ENCODE measurements at places on chromosomes 7 and 10.

GRCh38 chr7:3191548-3191947 lies 109.5 kb upstream of the SDK1 start:
- DNase-seq, result no peak

GRCh38 chr10:11388996-11389395 lies 222.5 kb downstream of the USP6NL start:
- no peak for DNase-seq

GRCh38 chr7:114364151-114364550 lies 50.5 kb upstream of the FOXP2 start:
- no peak for DNase-seq

- no peak for DNase-seq
Observed at GRCh38 chr10:33098951-33099663, 141.1 kb upstream of the ITGB1 start.

DNA sequence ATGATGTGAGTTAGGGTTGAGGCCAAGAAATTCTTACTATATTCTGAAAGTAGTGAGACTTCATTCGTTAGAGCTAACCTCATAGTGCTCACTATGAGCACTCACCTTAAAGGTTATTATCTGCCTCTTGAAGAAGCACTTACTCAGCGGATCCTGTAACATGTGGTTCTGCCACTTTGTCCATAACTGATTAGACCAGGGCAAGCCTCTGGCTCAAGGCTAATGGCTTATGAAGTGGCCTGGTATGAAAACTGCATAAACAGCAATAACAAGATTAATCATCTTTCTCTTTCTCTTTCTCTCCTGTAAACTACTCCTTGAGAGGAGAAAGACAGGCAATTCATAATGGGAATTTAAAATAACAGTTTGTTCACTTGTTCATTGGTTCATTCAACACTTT lies 82.8 kb downstream of the MAPK8 start:
- no peak for DNase-seq

GRCh38 chr10:43815181-43815885 lies 166.7 kb upstream of the ZNF32 start:
- no peak for DNase-seq

DNA sequence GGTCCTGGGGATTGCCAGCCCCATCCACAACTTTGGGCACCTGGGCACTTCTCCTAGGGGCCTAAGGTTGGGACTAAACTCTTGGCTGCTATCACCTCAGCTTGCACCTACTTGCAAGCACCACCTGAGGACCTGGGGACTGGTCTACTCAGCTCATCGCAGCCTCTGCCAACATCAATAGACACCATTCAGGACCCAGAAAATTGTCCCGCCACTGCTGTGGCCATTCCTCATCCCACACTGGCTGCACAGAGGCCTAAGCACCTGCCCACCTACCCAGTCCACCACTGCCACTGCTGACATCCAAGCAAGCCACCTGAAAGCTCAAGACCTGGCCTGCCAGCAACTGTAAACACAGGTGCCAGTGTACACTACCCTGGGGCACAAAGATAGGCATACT lies 234.1 kb downstream of the STK31 start:
- DNase-seq, result no peak

DNA sequence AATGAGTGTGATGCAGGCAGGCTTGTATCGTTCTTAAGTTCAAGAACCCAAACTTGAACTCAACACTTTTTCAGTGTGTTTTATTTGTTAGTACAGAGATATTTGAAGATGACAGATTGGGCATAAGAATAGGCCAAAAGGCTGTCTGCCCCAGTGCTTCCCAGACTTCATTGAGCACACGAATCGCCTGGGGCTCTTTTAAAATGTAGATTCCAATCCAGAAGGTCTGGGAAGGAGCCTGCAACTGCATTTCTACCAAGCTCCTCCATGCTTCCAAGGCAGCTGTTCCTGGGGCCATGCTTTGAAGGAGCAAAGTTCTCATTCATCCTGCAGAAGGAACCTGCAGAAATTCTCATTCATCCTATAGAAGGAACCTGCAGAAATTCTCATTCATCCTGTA lies 114.5 kb upstream of the INSYN2A start:
- no peak for DNase-seq

DNA sequence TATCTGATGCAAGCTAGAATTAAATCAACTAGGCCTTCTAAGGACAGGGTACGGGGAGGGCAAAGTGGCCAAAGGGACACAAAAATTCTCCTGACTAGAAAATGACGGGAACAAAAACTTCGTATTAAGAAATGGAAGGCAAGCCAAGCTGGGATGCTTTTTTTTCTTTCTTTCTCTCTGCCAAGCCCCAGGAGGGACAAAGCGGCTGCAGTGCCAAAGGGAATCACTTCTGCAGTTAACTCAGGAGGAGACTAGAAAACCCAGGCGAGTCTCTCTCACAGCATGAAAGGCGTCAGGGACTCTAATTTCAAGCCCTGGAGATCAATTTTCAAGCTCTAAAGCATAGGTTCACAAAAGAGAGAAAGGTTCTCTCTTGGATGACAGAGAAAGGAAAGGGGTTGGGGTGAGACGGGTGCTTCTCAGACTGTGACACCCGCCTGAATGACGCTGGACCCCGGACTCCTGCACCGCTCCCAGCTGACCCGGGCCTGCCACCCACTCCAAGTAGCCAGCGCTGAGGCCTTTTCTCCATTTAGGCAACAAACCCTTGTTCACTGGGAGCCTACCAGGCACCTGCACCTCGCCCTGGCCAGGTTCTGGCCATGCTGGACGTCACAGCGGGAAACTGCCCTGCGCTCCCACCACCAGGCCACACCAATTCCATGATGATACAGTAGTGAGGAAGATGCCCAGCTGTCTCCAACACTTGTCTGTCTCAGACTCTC lies 56.5 kb downstream of the KIAA1549 start:
- no peak for DNase-seq

All from stimulated activated naive CD4-positive, alpha-beta T cell treated with Interleukin-2 at 50 U/mL for 16 hours (primary cell).